ENCODE measurements at places on chromosomes 11 and 22.

DNA sequence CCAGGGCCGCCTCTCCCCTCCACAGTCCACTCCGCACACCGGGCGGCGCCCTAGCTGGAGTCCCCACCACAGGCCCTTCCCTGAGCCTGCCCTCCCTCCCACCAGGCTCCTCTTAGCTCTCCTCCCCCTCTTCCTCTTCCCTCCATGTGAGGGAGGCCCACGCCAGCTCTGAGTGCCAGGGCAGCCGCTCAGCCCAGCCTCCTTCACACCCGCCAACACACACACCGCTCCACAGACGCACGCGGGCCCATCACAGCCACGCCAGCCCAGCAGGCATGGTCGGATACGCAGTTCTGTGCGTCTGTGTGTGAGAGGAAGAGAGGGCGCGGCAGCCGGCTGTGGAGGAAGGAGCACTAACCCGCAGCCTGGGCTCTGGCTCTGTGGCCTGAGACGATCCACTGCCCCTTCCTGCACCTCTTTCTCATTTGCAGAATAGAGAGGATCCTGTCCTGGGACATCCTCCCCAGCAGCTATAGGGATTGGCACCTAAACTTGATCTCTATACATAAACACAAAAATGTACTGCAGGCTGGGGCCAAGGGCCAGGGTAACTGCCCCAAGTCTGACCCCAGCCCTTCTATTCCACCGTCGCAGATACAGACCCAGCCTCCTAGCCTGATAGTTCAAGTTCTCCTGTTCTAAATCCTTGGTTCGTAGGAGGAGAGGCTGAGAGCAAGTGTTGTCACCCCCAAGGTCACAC lies 3.5 kb downstream of the CHRM4 start:
- DNase-seq, result no peak

DNA sequence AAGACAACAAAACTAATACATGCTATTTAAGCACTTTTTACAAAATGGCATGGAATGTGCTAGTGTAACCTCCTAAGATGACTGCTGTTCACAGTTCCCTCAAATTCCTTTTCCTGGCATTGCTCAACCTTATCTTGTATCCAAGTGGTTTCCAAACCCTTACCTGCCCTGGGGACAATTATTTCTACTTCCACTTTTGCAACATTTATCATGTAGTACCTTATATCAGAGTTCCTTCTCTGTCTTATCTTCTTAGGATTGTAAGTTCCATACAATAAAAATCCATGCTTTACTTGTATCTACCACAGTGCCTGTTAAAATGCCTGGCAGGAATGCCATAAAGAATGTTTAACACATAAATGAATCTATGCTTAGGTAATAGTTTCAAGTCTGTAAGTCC lies 109.2 kb upstream of the MTMR2 start:
- no peak for DNase-seq

- no peak for DNase-seq
Observed at GRCh38 chr22:41979423-41980250, 10.4 kb downstream of the SEPTIN3 start.

GRCh38 chr11:121577106-121577848 lies 124.5 kb upstream of the SORL1-AS1 start:
- DNase-seq, result no peak

DNA sequence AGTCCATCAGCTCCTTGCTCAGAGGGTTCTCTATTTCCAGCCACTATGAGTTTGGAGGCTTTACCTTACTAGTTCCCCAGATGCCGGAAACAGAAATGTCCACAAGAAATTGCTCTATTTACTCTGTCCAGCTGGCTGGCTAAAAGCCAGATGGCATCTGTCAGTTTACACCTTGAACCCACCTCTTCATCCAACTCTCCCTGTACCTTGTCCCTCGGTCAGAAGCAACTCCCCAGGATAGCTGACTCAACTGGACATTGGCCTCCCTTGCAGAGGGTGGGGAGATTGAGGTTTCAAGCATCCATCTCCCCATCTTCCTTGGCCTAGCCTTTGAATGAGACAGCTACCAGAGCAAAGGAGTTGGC lies 1.7 kb downstream of the C2CD2L start:
- DNase-seq, result no peak

DNA sequence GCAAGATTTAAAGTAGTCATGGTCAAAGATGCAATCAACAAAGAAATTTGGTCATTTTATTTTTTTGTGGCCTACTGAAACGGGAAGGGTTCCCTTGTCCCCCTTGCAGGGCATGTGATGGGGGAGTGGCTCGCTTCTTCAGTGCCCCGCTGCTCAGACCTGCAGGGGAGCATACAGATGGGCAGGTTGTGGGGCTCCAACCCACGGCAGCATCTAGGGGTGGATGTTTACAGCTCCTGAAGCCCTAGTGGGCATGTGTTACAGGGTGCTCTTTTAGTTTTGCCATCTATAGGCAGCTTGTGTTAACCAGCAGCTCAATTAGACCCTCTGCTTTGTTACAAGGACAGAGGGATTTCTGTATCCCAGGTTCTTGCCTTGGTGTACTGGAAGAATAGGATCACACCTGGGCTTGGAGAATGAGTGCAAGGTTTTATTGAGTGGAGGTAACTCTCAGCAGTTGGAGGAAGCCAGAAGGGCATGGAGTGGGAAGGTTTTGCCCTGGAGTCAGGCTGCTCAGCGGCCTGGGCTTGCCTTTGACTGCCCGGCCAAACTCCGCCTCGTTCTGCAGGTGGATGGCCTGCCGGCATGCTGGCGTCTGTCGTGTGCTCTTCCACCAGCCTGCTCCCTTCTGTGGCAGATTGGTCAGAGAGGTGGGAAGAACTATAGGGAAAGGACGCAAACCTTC lies 9.4 kb downstream of the GSTP1 start:
- DNase-seq, result no peak

DNA sequence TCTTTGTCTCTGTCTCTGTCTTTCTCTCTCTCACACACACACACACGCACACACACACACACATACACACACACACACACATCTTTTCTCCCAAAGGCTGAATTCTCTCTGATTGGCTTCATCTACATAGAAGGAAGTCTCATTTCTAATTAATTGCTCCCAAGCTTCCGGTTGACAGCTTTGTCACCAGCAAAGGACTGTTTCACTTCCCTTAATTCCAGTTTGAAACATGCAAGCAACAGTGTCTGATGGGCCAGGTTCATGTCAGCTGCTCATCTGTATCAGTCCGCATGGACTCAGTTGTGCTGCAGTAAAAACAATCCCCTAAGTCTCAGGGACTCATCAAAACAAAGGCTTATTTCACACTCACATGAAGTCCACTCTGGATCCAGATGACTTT lies 16.2 kb upstream of the PVALB start:
- DNase-seq, result no peak

DNA sequence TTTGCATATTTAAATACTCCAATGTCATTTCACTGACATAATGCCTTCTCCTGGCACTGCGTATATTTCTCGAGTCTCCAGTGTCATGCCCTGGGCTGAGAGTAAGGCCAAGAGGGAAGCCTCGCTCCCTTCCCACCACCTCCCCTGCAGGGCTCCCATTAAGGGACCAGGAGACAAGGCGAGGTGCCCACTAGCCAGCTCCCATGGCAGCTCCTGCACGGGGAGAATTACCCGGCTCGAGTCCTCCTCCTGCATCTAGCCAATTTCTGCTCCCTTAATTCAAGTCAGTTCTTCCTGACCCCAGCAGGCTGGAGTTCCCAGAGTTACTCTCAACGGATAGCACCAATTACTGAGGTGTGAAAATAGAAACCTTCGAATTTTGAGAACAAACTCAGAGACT lies 31.9 kb downstream of the OPCML start:
- DNase-seq, result no peak

GRCh38 chr11:7749456-7749855 lies 43.2 kb upstream of the OVCH2 start:
- no peak for DNase-seq

DNA sequence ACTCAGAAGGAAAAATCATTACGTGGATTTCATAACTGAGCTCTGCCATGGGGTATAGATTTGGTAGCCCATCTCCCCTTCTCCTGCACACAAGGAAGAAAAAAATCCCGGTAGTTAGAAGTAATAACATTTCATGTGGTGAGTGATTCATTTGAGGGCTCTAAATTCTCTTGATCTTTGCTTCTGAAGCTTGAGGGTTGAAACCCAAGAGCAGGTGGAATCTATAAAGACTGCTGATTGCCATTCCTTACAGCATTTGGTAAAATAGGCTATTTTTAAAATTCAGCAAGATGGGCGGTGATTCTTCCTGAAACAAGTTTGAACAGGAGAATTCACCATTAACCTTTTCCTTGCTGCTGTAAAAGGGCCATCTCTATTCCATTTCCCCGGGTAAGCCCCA lies 266.1 kb downstream of the CADM1 start:
- no peak for DNase-seq

DNA sequence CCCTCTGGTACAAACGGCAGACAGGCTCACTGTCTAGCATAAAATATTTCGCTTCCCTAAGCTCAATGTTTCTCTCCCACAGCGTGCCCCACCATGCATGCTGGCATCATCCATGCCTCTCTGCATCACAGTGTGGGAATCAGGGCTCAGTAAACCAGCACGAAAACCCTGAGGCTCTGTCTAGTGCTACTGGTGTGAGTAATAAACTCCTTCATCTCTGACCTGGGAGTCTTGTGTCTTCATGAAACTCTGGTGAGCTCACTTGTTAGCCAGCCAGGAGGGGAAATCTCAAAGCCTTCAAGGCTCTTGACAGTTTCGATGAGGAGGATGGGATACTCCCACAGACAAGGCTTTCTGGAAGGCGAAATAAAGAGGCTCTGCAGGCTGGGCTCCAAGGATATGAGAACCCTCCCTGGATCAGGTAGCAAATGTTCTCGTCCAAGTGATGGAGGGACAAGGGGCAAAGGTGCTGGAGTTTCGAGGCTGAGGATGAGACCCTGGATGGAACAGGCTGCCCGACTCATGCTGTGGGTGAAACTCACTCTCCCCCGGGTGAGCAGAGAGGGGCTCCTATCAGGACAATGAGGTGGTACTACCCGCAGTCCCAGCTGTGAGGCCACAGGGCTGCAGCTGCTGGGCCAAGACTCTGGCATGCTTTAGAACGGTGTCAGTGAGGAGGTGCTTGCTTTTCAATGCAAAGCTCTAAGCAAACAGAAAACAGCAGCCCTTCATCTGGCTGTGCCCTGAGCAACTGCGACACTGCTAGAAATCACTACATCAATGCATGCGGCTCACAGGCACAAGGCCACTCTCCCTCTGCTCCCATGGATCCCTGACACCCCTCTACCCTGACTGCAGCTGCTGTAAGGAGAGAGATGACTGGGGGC lies 69.3 kb downstream of the SHANK2 start:
- DNase-seq, result no peak

DNA sequence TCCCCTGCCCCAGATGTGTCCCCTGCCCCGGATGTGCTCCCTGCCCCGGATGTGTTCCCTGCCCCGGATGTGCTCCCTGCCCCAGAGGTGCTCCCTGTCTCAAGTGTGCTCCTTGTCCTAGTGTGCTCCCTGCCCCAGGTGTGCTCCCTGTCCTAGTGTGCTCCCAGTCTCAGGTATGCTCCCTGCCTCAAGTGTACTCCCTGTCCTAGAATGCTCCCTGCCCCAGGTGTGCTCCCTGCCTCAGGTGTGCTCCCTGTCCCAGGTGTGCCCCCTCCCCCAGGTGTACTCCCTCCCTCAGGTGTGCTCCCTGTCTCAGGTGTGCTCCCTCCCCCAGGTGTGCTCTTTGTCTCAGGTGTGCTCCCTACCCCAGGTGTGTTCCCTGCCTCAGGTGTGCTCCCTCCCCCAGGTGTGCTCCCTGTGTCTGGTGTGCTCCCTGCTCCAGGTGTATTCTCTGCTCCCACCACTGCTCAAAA lies 48.7 kb upstream of the RASD2 start:
- DNase-seq, result no peak

- no peak for DNase-seq
Observed at GRCh38 chr11:73267906-73268540, 4.1 kb upstream of the P2RY6 start.

- no peak for DNase-seq
Observed at GRCh38 chr22:37365950-37366349, 61.3 kb downstream of the ELFN2 start.
